ENCODE measurements at places on chromosomes 1 and 21.

DNA sequence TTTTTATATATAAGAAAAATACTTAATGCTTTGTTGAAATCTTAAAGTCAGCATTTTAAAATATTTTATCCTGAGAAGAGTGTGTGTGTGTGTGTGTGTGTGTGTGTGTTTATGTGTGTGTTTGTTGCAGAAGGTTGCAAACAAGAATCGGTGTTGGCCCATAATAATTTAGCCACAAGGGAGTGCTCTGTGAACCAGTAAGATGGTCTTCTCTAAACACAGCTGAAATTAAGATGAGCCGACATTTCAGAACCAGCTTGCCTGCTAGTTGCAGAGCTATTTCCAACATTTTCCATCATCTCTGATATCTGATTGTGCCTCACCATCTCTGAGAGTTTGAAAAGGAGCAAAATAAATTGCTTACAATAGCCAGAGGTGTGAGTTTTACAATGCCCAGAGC, 158.8 kb upstream of the SGIP1 start:
- no peak for DNase-seq
- H3K36me3 ChIP-seq = peaks cover 40% of the 10 kb centered on the region
- H3K4me1 ChIP-seq = peaks cover 70% of the 10 kb centered on the region
- H3K27me3 ChIP-seq = no peaks in the 10 kb centered on the region
- H3K27ac ChIP-seq = peak overlapping the region; percentile 96
- H3K4me3 ChIP-seq = peak overlapping the region; percentile 77

- H3K36me3 ChIP-seq = no peaks in the 10 kb centered on the region
- H3K27me3 ChIP-seq = peaks cover 16% of the 10 kb centered on the region
- no peak for DNase-seq
- H3K27ac ChIP-seq = no peak overlapping the region
- H3K4me3 ChIP-seq = no peak overlapping the region
These were observed 78.6 kb downstream of the SLC25A24 start for GRCh38 chr1:108121358-108122143.

GRCh38 chr1:203320591-203321272, 15.4 kb downstream of the BTG2 start:
- H3K27me3 ChIP-seq = peaks cover 2% of the 10 kb centered on the region
- peaks cover 90% of the 10 kb centered on the region for H3K4me1 ChIP-seq

DNA sequence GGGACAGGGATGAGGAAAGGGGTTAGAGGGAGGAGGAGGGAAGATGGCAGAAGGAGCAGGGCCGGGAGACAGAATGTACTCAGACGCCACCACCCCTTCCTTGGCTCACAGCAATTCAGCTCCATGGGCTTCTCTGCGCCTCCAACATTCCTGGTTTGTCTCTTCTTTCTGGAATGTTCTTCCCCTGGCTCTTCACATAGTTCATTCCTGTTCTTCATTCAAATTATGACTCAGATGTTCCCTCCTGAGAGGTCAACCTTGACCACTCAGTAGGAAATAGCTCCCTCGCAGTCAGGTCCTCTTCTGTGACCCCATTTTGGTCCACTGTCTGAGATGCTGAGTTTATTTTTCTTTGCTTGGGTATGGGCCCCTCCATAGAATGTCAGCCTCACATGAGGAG, 203.2 kb downstream of the C1orf94 start:
- no peaks in the 10 kb centered on the region for H3K36me3 ChIP-seq
- H3K4me3 ChIP-seq = no peak overlapping the region
- no peak for DNase-seq
- H3K27ac ChIP-seq = no peak overlapping the region
- no peaks in the 10 kb centered on the region for H3K4me1 ChIP-seq
- H3K27me3 ChIP-seq = peaks cover 8% of the 10 kb centered on the region

GRCh38 chr1:73910466-73910865, 287.5 kb downstream of the LRRIQ3 start:
- no peak for DNase-seq
- H3K27ac ChIP-seq = no peak overlapping the region
- H3K36me3 ChIP-seq = no peaks in the 10 kb centered on the region
- no peak overlapping the region for H3K4me3 ChIP-seq

DNA sequence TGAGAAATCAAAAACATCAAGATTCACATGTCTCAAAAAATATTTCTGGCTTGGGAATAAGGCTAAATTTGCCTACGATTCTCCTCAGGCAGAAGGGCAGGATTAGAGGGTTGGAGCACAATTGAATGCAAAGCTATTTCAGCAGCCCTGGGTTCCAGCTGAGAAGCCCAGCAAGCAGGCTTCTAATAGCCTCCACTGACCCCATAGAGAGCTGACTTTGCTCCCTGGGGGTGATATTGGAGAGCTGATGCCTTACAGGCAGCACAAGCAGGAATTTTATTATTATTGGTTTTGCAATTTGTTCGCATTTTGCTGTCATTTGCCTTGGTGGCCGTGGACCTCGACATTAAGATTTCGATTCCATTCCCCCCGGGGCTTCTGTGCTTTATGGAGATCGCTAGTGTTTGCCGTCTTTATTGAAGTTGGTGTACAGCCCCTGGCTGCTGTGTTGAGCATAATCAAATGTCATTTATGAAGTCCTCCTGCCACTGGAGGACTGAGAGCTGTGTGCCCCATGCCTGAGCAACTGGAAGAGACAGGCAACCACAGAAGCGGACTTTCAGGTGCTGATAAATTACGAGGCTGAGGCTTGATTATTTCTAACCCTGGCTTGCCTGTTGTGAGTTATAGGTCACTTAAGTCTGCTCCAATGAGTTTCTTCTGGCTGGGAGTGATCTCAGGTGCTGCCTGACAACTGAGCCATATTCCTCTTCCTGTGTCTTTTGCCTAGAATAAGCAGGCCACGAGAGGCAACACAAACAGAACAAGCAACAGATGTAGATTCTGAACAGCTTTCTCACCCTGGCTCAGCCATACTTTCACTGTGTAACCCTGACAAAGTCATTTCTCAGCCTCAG, 518.4 kb upstream of the CAMK1G start:
- DNase-seq = no peak
- peaks cover 5% of the 10 kb centered on the region for H3K4me1 ChIP-seq
- no peak overlapping the region for H3K4me3 ChIP-seq
- no peaks in the 10 kb centered on the region for H3K36me3 ChIP-seq
- H3K27ac ChIP-seq = no peak overlapping the region
- peaks cover 1% of the 10 kb centered on the region for H3K27me3 ChIP-seq

DNA sequence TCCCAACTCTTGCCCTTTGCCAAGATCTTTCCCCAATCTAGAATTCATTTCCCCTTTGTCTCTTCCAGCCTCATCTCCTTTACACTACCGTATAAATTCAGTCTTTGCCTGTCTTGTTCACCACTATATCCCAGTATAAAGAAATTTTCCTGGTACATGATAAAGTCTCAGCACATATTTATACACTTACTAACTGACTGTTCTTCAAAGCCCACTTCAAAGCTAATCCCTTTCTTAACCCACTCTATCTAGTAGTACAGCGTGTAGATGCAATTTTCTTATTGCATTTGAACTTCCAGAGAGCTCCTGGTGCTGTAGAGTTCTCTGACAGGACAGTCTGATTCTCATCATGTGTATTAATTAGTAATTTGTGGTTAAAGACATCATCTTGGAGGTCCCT, 78.1 kb downstream of the LRRC53 start:
- H3K4me3 ChIP-seq = no peak overlapping the region
- no peaks in the 10 kb centered on the region for H3K4me1 ChIP-seq
- DNase-seq = no peak
- no peak overlapping the region for H3K27ac ChIP-seq
- no peaks in the 10 kb centered on the region for H3K36me3 ChIP-seq
- peaks cover 2% of the 10 kb centered on the region for H3K27me3 ChIP-seq

GRCh38 chr1:169027607-169028320, 78.7 kb upstream of the ATP1B1 start:
- H3K27ac ChIP-seq = no peak overlapping the region
- no peaks in the 10 kb centered on the region for H3K4me1 ChIP-seq
- H3K36me3 ChIP-seq = no peaks in the 10 kb centered on the region
- peaks cover 7% of the 10 kb centered on the region for H3K27me3 ChIP-seq

DNA sequence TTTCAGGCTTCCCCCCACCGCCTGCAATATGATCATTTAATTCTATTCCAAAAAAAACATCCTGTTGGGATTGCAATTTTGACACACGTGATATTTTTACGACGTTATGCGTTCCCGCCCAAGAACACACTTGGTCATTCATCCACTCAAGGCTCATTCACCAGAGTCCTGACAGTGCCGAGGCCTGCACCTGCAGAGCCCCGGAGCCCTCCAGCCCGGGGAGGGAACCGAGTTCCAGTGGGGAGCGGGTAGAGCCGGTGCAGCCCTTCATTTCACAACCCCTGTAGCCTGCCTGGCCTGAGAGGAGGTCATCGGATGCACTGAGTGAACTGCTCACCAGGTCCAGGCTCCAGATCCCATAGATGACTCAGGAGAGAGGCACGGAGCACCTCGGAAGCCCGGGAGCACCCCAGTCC, 156.0 kb upstream of the BACE2 start:
- H3K4me1 ChIP-seq = no peaks in the 10 kb centered on the region
- H3K27ac ChIP-seq = no peak overlapping the region
- DNase-seq = no peak
- H3K36me3 ChIP-seq = no peaks in the 10 kb centered on the region
- H3K27me3 ChIP-seq = no peaks in the 10 kb centered on the region

GRCh38 chr1:22531251-22531650, 32.0 kb upstream of the EPHA8 start:
- no peak overlapping the region for H3K4me3 ChIP-seq
- H3K4me1 ChIP-seq = no peaks in the 10 kb centered on the region
- DNase-seq = no peak
- H3K27me3 ChIP-seq = no peaks in the 10 kb centered on the region
- no peak overlapping the region for H3K27ac ChIP-seq

DNA sequence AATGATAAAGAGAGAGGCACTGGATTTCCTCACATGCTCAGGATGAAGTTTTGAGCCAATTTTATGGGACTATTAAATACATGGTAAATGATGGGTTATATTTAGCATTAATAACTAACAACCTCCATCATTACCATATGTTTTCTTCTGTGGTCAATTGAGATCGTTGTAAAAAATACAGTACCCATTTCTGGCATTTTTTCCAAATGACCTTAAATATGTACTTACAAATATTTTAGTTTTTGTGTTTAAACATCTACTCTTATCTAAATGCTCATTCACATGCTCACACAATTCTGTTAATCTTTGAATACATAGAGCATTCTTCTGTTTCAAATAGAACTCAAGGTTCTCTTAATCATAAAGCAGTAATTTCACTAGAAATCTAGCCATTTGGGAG, 330.0 kb upstream of the BRINP3 start:
- H3K4me1 ChIP-seq = no peaks in the 10 kb centered on the region
- H3K4me3 ChIP-seq = no peak overlapping the region
- no peaks in the 10 kb centered on the region for H3K27me3 ChIP-seq
- no peaks in the 10 kb centered on the region for H3K36me3 ChIP-seq

DNA sequence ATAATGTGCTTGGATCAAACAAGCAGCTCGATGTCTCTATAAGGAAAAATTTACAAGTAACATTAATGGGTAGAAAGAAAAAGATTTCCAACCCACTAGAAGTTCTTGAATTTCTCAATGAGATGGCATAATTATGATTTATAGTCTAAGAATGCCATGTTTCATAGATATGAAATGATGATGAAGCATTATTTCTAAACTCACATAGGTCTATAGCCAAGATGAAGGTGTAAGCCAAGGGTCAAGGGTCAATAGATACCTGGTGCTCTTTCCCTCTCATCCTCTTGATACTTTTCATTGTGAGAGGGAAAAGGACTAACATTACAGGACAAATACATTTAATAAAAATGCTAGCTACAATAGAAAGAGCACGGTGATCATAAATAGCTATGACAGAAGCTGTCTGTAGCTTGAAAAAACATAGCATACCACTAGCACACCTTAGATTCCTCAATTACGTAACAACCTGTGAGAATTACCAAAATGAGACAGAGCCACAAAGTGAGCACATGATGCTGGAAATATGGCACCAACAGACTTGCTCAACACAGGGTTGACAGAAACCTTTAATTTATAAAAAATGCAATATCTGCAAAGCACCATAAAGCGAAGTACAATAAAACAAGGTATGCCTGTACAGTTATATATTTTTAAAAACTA, 26.3 kb upstream of the F13B start:
- peaks cover 53% of the 10 kb centered on the region for H3K36me3 ChIP-seq
- no peak overlapping the region for H3K27ac ChIP-seq
- no peaks in the 10 kb centered on the region for H3K27me3 ChIP-seq

DNA sequence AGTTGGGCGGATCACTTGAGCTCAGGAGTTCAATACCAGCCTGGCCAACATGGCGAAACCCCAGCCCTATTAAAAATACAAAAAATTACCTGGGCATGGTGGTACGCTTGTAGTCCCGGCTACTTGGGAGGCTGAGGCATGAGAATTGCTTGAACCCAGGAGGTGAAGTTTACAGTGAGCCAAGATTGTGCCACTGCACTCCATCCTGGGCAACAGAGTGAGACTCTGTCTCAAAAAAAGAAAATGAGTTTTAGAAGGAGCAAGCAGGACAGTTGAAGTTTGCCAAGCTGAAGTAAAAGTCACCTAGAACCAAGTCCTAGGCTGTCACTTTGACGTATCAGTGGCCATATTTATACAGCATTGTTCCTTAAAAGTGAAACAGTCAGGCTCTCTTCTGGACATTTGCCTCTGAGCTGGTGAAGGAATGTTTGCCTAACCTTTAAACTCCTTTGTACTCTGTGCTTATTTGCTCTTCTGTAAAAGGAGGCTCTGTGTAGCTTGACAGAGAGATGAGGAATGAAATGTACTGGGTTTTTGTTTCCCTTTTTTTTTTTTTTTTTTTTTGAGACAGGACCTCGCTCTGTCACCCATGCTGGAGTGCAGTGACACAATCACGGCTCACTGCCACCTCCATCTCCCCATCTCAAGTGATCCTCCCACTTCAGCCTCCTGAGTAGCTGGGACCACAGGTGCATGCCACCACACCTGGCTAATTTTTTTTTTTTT, 2.8 kb downstream of the RAB4A start:
- H3K36me3 ChIP-seq = peaks cover 5% of the 10 kb centered on the region
- no peak overlapping the region for H3K4me3 ChIP-seq
- peaks cover 19% of the 10 kb centered on the region for H3K4me1 ChIP-seq

- peaks cover 25% of the 10 kb centered on the region for H3K36me3 ChIP-seq
- no peak overlapping the region for H3K27ac ChIP-seq
- peaks cover 1% of the 10 kb centered on the region for H3K4me1 ChIP-seq
These were observed 33.3 kb downstream of the TIAM1 start for GRCh38 chr21:31310750-31311149.

- peak overlapping the region; percentile 89 for H3K27ac ChIP-seq
- no peak overlapping the region for H3K4me3 ChIP-seq
- no peak for DNase-seq
- peaks cover 21% of the 10 kb centered on the region for H3K36me3 ChIP-seq
- no peaks in the 10 kb centered on the region for H3K27me3 ChIP-seq
These were observed 162.0 kb downstream of the NTPCR start for GRCh38 chr1:233112186-233113008.
